ENCODE measurements at places on chromosomes 6 and 20.

DNA sequence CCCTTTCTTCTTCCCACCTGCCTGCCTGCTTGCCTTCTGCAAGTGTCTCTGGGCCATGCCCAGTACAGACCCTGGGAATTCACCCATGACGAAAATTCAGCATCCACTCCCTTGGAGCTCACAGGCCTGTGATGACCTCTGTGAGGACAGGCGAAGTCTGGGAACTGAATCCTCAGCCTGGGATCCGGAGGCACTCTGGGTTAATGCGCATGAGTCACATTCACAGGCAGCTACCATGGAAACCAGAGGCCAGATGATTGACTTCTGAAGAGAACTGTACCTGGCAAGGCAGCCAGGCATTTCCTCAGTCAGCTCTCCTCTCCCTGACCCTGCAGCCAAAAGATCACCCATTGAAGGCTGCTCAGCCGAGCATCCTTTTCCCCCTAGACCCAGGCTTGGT lies 41.0 kb downstream of the SLC9A8 start:
- no peak for DNase-seq

DNA sequence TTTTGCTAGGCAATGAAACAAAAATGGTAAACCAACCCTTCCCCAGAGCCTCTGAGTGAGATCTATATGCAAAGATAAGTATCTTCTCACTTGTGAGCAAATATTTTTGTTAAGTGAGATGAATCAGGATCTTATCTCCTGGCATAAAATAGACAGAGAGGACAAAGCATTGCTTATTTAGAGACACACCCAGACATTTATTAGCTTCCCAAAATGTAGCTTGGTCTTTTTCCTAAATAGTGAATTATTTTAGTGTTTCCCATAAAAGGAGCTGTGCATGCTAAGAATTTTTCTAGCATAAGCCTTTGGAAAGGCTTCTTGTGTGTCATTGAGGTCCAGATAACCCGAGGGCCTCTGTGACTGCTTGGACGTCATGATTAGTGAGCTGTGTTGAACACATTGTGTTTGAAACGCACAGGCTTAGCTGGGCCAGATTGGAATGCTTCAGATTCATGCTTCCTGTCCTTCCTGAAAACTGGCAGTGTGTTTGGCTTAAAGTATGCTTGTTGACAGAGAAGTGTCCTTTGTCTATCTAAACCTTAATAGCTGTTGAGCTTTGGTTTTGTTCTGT lies 16.5 kb downstream of the MTHFD1L start:
- DNase-seq: peak; percentile 33

GRCh38 chr6:118367314-118367713 lies 180.8 kb upstream of the PLN start:
- no peak for DNase-seq

GRCh38 chr6:137767911-137768690 lies 99.0 kb upstream of the TNFAIP3 start:
- no peak for DNase-seq

GRCh38 chr20:16004108-16004854 lies 569.0 kb downstream of the KIF16B start:
- no peak for DNase-seq

DNA sequence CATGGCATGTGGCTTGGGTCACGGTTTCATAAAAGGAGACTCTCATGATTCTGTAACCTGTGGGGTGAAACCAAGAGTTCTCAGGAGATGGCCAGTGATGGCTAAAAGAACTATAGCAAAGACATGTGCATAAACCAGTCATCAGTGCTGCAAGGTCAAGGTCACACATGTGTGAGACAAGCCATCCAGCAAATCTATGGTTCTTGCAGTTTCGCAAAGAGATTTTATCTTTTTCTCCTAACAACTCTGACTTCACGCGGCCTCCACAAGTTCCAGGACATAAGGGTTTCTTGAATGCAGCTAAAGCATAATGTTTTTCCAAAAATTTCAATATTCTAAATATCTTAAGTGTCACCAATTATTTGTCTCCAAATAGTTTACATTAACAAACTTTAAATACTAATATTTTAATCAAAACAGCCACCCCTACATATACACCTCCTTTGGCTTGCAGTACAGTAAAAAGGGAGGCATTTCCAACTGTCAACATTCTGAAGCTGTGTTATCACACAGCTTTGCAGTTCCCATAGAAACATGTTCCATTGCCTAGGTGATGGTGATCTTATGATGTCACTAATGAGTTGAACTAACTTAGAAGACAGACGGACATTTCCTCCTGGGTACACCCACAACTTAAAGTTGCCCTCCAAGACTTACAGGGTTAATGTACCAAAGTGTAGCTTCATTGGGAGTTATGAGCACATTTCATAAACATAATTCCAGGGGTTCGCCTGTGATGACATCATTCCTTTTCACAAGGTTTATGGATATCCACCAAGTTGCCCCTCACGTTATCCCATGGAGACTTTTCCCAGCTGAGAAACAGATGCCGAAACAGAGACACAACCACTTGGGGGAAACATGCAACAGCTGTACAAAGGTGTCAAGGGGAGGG lies 250.9 kb upstream of the PDE10A start:
- DNase-seq: no peak

- no peak for DNase-seq
These were observed 235.6 kb downstream of the PLCB1 start for GRCh38 chr20:8367689-8368088.

DNA sequence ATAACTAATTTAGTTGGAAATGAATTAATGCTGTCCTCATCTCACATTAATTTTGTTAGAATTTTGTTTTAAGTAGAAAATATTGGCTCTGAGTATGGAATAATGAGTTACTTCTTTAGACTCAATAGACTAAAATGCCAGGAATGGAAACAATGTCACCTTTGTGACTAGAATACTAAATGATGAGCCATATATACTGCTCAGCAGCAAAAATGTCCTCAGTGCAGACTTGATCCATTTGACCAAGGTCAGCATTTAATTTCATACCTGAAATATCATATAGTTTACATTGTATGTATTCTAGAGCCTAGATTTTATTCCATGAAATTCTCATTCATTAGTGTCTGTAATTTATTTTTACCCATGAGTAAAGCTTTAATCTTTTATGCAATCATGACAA lies 217.7 kb downstream of the ADGRB3 start:
- no peak for DNase-seq

DNA sequence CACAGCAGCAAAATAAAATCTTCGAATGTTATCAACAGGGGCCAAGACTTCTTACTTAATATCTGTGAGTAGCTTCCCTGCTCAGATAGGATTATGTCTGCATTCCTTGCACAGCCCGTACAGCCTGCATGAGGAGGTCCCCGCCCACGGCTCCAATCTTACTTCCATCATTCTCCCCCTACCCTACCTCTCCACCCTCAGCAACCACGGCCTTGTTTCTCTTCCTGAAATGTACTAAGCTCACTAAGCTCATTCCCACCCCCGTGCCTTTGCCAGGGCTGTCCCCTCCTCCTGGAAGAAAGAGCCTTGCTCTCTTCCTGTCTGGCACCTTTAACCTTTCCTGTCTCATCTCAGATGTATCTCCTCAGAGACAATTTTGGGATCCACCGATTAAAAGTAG lies 120.4 kb downstream of the BCAS1 start:
- no peak for DNase-seq

GRCh38 chr20:23018941-23019340 lies 16.2 kb upstream of the SSTR4 start:
- DNase-seq: no peak

GRCh38 chr20:17502105-17502504 lies 29.1 kb downstream of the BFSP1 start:
- no peak for DNase-seq

DNA sequence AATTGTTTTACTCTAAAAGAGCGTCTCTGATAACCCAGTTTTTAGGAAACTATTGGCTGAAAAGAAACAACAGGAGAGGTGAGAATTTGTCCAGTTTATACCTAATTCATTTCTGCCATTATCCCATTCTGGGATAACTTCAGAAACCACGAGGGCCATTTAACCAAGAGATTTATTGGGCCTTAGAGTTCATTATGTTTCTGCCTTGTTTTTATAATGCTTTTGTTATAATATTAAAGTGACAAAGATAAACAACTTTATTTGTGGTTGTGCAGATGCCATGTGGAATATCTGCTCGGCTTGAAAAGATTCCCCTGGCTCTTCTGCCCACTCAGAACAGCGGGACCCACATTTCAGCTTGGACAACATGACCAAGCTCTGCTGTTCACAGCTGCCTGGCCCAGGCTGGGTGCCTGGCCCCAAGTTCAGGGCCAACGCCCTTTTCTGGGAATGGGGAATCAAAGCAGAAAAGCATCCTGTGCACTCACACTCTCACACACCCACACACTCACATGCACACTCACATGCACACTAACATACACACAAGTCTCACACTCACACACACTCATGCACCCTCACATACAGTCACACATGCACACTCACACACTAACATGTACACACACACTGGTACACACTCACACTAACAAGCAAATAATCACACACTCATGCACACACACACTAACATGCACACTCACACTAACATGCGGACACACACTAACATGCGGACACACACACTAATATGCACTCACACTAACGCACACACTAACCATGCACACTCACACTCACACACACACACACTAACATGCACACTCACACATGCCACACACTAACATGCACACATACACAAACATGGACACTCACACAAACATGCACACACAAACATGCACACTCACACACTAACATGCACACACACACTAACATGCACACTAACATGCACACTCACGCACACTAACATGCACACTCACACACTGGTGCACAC lies 86.7 kb upstream of the NEDD9 start:
- no peak for DNase-seq

GRCh38 chr6:6998194-6998569 lies 109.6 kb upstream of the RREB1 start:
- DNase-seq: no peak

DNA sequence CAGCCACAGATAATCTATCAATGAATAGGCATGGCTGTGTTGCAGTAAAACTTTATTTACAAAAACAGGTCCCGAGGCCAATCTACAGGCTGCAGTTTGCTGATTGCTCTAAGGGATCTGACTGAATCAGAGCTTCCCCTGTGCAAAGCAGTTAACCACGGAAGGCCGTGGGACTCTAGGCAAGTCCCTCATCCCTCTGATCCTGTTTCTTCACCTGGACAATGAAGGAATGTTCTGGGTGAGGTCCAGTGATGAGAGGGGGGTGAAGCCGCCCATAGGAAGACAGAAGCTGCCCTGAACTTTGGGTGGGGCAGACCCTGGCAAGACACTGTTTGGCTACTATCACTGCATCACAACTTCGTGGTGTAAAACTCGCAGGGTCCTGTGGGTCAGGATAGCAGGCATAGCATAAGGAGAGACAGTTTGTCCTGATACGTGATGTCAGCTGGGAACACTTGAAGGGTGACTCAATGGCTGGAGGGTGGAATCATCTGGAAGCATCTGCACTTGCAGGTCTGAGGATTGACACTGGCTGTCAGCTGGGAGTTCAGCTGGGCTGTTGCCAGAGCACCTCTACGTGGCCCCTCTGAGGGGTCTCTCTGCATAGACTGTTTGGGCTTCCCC lies 33.3 kb upstream of the TGM2 start:
- no peak for DNase-seq

DNA sequence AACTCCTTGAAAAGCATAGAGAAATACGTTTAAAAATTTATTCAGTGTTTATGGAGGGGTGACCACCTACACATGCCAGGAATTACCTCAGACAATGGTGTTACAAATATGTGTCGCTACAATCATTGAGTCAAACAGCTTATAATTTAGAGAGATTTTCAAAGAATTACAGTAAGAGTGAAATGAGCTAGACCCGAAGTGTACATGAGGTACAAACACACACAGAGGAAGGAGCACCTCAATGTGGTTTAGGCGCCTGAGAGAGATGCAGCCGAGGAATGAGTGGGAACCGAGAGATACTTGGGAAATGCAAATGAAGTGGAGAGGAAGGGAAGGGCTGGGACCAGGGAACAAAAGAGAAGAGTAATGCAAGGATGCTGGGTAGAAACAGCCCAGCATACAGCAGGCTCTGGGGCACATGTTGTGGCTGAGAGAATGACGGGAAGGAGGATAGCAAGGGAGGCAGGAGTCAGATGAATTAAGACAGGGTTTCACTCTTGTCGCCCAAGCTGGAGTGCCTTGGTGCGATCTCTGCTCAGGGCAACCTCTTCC lies 15.5 kb downstream of the EEF1E1 start:
- DNase-seq: no peak

DNA sequence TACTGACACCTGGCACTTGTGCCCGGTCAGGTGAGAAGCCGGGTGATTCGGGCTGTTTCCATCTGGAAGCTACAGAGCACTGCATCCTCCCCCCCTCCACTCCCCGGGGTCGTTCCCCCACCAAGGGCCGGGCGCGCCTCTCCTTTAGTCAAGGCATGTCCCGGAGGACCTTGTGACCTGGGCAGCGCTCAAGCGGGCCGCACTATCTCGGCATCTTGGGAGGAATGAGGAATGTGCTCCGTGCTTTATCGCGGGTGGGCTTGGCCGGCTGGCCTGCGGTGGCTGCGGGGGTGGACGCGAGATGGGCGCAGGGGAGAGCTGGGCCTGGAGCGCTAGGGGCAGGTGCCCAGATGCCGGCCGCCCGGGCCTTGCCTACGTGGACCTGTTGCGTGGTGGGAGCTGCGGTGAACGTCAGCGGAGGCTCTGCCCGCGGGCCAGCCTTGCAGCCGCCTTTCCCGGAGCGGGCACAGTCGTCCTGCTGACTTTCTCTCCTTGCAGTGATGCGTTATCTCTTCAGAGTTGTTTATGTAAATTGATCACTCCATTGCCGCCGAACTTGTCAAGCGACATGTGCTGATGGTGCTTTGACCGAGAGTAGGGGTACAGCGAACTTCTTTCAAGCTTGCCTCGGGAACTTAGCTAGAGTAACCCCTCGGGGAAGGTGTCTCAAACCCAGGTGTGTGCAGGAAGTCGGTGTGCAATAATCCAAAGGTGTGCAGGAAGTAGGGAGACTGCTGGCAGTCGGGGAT lies 1.1 kb downstream of the LRRC1 start:
- no peak for DNase-seq

DNA sequence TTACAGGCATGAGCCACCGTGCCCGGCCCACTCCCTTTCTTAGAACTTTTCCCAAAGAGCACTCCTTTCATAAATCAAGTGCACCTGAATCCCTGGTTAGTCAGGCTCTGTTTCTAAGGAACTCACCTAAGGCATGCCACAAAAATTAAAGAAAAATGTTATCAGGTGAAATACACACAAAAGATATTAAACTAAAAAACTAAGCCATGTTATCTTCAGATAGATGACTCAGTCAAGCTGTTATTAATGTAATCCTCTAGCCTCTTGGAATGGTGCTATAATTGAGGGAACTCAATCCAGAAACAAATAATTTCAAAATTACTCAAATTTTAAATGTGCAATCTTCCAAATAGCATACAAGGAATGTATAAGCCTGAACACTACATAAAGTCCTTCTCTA lies 83.0 kb downstream of the TENT5A start:
- DNase-seq: no peak

DNA sequence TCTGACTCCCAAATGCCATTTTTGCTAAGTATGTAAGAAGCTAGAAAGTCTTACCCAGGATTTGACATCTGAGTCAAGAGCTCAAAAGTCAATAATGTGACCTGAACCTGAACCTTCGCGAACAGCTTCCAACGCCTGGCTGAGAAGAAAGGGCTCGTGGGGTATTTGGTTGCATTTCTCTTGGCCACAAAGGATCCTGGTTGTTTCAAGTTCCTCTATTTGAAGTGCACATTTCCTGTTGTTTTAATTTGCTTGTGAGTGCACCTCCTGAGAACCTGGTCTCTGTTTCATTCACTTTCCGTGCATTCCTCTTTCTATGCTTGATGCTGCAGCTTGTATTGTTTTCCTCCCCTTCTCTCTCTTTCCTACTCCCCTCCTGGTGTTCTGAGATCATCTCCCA lies 212.5 kb downstream of the FOXA2 start:
- no peak for DNase-seq

Data from hippocampal formation (tissue), 2 donors.